ENCODE measurements at places on chromosomes 12 and 14.
A peak's percentile ranks its signal among the peaks of the same experiment; 100 is the strongest.

DNA sequence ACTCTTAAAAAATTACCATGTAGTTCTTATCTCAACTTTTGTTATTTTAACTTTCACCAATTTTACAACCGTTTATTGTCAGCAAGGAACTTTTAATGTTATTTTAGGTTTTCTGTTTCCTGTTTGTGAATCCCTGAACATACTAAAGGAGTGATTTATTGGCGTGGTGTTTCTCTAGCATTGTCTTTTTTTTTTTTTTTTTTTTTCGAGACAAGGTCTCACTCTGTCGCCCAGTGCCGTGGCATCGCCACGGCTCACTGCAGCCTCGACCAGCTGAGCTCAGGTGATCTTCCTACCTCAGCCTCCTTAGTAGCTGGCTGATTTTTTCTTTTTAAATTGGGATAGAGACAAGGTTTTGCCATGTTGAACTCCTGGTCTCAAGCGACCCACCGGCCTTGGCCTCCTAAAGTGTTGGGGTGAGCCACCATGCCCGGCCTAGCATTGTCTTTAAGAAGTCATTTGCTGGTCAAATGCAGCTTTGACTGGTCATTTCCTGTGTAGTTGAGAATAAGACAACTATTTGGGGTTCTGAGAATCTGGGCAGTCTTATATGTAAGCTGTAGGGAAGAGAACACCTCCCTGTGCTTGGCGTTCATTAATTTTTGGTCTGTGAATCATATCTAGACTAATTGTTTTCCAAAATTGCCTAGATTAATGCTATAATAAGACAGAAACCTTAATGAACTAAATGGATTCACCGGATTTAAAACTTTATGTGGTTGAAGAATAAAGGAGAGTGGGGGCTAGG lies 2.1 kb downstream of the WASHC4 start:
- no peak for DNase-seq

- no peak for DNase-seq
These were observed 13.0 kb downstream of the TBX5 start for GRCh38 chr12:114392909-114393308.

GRCh38 chr12:68620519-68621471 lies 10.1 kb downstream of the RAP1B start:
- no peak for DNase-seq

GRCh38 chr12:68631227-68631626 lies 20.5 kb downstream of the RAP1B start:
- no peak for DNase-seq

DNA sequence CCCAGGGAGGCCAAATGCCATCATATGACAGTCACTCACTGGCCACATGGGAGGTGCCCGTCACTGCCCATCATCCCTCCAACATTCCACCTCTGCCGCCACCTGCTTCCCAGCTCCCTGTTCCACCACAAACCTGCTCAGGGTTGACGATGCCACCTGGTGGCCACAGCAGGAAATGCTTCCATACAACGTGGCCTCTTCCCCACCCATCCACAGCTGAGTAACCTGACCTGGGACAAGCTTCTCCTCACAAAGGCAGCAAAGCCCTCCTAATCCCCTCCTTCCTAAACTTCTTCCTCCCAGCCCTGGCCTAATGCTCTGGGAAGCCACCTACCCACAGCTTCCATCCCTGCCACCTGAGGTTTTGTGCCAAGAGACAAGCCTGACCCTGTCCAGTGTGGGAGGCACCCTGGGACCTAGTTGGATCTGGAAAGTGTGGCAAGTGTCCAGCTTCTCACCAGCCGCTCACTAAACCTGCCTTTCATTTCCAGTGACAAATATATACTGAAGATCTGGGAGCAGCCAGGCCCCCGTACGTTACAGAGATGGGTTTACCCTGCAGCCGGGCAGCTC lies 4.3 kb downstream of the DEGS2 start:
- DNase-seq = no peak

DNA sequence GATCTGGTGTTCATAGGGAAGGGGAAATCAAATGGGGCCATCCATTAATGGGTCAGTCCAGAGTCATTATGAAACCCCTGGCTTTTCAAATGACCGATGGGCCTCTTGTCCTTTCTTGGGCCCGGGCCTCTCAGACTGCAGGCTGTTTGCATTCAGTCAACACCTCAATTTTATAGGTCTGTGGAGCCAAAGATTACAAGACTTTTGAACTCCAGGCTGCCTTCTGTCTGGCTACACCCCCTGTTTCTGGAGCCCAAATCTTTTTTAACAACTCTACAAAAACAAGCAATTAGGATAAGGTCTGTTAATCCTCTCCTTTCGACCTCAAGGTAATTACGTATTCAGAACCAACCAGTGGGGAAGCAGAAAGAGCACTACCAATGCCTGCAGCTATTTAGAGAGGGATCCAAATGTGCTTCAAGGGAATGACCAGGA lies 35.6 kb downstream of the DUSP6 start:
- no peak for DNase-seq

DNA sequence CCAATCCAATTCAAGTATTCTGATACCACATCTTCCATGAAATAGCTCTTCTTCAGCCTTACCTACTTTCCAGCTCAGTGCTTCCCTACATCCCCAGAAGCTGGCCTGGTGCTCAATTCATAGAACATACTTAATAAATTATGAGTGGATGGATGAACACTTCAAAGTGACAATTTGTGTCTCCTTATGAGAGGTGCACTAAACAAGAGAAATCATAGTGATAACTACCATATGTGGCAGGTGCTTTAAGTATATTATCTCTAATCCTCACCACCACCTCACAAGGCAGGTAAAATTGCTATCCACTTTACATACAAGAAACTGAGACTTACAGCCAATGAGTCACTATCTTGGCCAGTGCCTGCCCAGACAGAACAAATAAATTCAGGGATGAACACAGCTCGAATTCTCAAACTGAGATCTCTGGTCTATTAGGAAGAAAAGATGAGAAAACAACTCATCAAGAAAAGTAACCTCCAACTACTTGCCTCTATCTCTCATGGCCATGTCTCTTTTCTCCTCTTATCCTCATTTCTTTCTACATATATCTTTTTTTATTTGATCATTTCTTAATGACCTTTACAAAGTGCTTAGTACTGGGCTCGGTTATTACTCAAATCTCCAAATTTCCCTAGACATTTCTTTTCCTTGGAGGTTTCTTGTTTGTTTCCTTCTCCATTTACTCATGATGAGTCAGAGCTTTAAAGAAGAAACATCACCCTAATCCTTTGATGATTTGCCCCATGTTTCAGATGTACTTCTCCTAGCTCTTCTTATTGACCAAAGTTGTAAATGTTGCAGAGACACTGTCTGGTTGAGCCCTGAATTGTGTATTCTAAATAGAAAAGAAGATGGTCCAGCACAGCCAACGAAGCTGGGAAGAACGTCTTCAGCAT lies 161.5 kb downstream of the RPS29 start:
- DNase-seq = no peak

DNA sequence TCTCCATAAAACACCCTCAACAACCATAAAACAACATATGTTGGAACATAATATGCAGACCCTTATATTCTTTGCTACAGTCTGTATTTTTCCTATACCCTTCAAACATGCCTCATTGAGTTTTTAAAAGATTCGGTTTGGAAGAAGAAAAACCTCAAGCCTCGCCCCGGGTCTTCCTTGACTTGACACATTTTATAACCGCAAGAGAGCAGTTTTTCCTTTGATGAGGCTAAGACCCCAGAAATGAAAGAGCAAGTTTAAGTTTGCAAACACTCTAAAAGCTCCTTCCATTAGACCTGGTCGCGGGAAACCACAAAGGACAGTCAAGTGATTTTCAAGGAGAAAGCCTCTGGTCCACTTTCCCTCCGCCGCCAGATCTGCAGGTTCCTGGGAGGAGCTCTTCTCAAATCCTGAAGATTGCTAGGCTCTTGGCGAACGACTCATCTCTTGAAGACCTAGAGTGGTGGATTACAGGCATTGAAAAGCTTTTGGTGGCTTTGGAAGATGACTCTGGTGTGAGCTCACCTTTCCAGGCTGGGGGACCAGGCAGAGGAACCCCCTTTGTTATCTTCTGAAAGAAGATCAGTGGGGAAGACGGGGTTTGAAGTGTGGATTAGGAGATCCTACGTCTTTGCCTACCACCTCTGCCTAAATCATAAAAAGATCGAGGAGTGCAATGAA lies at the start of gene ASCL4:
ASCL4 (plus strand) TSS at position 356 of the 681 bp plus-strand sequence. CDS start 515 bp downstream, outside the sequence.
- no peak for DNase-seq

DNA sequence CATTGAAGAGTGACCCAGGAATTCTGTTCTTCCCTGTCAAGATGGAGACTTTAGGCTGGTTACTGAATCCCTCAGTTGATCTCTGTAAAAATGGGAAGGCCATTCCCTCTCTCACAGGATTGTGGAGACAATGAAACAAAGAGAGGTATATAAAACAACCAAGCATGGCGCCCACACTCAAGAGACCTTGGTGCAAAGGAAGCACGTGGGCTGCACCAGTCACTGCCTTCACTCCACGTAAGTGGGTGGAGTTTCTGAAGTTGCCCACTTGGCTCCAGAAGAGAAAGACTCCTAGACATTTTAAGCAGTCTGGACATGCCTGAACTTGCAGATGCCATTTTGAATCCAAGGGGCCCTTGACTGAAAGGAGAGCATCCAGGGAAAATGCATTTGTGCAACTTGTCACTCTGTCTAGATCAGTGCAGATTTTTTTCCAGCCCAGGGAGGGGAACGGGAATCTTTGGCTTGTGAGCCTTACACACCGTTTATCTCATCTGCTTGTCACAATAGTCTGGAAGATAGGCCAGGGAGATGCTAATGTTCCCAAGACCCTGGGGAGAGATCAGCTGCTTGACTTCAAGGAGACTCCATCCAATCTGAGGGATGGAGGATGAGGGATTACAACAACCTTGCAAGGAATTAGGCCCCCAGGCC lies 96.9 kb upstream of the TBX3 start:
- DNase-seq = no peak

DNA sequence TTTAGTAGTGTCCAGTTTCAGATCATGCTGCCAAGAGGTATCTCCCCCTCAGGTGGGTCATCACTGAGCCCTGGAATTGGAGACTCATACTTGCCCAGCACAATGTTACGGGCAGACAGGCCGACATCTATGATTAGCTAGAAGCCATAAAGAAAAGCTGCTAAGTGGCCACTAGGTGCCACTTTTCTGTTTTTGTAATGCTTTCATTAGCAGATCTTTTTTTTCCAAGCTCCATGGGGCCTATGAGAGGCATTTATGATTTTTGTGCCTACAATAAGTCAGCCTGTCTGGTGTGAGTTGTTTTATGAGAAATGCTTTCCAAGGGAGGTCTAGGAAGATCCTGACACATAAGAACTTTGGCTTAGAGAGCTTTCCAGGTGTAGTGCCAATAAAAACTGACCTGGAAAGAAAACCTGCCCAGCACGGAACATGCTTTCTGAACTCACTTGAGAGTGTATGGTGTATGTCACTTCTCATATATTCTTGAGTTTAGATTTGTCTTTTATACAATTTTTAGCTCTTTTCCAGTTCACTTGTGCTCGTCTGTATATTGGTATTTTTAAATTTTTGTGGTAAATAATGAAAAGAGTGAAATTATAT lies 21.8 kb upstream of the SMCO2 start:
- DNase-seq = no peak

DNA sequence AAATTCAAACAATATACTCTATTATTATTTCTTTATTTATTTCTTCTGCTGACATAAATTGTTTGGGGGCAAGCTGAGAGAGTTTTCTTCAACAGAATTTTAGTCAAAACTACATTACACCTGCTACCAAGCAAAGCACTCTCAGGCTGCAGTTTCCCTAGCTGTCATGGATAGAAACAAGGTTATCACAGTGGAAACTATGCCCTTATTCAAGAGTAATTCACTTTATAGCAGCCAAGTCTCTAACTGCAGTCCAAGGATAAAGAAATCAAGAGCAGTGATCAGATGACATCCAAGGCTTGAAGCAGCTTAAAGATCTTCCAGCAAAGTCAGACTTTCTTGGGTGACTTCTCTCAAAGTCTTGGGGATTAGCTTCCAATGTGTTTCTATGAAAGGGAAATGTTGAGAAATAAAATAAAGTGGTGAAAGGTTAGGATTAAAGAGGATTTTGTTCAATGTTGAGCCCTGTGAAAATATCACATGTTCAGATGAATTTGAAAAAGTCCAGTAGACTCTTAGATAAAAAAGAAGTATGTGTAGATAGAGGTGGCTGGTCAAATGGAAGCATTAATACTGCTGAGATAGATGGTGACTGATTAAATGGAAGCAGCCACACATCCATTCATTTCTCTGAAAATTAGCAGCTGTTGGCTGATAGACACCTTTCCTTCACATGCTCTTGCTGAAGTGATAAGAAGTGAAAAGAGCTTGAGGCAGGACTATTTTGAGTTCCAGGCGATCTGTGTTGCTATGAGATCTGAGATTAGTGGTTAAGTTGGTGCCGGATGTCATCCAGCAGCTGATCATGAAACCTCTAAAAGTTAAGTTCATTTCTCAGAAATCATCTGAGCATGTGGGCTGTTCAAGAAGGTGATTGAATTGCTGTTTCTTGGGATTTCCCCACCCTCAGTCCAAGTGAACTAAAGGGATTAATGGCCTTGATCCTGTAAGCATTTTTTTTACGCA lies 257.8 kb upstream of the BTG1 start:
- DNase-seq = peak; percentile 20

GRCh38 chr14:63596998-63597658 lies 44.5 kb downstream of the WDR89 start:
- DNase-seq = no peak

GRCh38 chr14:98912655-98913054 lies 359.3 kb downstream of the BCL11B start:
- DNase-seq = no peak

- DNase-seq = no peak
These were observed 36.0 kb upstream of the CLEC14A start for GRCh38 chr14:38291681-38292467.

DNA sequence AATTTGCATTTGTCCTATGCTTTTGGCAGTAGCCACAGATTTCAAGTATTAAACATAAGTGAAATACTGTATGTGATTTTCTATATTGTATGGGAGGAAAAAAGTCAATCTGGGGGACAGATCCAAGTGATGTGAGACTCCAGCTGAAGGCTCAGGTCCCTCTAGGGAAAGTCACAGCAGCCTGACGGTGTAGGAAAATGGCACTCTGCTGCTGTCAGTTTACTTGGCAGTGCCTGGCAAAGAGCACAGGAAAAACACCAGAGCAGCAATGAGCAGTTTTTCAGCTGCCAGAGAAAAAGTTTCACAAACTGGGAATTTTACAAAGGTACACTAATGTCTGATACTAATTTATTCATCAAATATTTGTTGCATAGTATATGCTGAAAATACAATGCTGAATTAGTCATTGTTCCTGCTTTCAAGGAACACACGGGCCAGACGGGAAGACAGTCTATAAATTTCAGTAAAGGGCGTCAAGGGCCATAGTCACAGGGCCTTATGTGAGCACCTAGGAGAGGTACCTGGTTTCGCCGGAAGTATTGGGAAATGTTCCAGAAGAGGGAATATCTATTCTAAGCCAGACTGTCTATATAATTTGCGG lies 66.2 kb upstream of the SLC38A2 start:
- no peak for DNase-seq

GRCh38 chr12:121582583-121583333 lies 1.9 kb upstream of the KDM2B start:
- no peak for DNase-seq

GRCh38 chr12:27530157-27530922 lies 6.3 kb downstream of the PPFIBP1 start:
- DNase-seq = no peak
